CD4-positive, alpha-beta T cell treated with Interleukin-15 for 4 hours (primary cell): ENCODE measurements at places on chromosomes 3 and 15.

- DNase-seq, result no peak
Observed at GRCh38 chr3:129793942-129794310, 99.6 kb downstream of the TMCC1 start.

DNA sequence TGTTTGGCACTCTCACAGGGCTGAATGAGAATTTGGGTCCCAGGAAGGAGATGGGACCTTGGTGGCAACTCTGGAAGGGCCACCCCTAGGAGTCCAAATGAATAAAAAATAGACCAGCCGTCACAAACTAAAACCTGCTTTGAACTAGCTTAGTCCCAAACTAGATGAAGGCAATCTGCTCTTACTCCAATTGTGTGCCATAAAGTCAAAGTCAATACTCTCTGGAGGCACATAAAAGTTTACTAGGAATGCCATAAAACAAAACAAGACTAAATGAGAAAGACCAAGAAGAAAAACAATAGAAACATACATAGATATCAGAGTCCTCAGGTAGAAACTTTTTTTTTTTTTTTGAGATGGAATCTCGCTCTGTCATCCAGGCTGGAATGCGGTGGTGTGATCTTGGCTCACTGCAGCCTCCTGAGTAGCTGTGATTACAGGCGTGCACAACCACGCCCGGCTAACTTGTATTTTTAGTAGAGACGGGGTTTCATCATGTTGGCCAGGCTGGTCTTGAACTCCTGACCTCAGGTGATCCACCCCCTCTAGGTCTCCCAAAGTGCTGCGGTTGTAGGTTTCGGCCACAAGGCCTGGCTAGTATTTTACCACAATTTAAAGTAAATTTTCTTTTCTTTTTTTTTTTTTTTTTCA is 8.1 kb downstream of the GOLGA6L2 start:
- DNase-seq, result no peak

DNA sequence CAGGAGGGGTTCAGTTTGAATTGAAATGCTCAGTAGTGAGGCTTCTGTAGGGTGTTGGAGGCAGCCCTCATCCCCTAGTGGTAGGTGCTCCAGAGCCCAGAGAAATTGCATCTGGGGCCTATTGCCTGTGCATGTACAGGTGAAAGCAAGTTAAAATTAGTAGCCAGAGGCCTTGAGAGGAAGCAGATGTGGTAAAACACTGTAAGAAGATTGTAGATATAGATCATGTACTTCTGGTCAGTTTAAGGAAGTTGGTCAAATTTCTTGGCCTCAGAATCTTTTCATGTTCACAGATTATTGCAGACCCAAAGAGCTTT is 34.6 kb downstream of the IGSF10 start:
- DNase-seq, result no peak

- no peak for DNase-seq
Observed at GRCh38 chr3:13060341-13060910, 12.8 kb downstream of the IQSEC1 start.

- no peak for DNase-seq
Observed at GRCh38 chr3:112084980-112085705, 1.0 kb upstream of the C3orf52 start.

- no peak for DNase-seq
Observed at GRCh38 chr3:79184251-79184650, 583.5 kb downstream of the ROBO1 start.

GRCh38 chr15:87981969-87982368 is 274.6 kb downstream of the NTRK3 start:
- DNase-seq, result no peak

DNA sequence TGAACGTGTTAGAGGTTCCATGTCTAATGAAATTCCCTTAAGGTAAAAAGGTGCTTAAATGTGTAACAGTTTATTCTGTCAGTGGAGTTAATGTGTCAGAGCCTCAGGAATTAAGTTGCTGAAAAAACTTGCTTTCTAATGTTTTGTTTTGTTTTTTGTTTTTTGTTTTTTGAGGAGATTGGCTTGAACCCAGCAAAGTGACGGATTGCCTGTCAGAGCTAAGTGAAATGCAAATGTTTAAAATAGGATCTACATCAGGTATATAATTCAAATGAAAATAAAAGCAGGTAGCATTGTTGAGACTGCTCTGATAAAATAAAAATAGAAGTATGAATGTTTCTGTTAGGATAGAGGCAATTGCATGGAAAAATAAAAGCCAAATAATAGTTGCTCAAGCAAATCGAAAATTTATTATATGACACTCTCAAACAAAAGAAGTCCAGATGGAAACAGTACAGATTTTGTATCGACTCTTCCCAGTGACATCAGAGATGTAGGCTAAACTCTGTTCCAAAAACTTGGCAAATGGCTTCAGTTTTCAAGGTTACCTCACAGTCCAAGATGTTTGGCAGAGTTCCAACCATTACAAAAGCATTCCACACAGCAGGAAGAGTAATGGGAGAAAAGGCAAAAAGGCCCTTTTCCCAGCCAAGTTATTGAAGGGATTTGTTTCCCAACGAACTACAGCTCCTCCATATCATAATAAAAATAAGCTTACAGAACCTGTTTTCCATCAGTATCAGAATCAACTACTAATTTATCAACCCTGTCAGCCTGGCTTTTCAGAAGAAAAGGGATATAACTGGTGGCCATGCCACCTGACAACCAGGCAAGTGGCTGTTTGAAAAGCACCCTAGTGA is 291.0 kb downstream of the TBL1XR1 start:
- no peak for DNase-seq

DNA sequence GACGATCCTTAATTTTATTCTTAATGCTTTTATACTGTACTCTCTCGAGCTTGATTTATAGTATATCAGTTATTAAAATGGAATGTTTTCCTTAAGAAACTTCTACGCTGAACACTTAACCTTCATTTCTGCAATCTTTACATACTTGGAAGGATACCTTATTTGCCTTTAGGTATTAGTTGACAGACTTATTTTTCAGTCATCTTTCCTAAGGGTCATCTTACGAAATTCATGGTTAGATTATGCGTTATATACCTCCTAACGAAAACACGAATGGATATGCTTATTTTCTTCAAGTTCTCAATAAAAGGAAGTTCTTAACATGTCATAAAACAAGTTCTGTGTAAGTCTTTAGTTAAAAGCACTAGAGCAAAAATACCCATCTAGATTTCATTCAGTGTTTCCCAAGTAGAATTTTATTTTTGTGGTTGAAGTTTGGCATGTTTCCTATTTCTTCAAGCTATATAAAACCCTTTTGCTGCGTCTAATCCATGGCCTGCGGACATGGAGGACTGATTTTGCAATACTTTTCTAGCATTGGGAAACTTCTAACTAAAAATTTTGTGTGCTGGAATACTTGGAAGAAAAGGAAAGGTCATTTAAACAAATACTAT is 231.3 kb downstream of the TP63 start:
- no peak for DNase-seq

DNA sequence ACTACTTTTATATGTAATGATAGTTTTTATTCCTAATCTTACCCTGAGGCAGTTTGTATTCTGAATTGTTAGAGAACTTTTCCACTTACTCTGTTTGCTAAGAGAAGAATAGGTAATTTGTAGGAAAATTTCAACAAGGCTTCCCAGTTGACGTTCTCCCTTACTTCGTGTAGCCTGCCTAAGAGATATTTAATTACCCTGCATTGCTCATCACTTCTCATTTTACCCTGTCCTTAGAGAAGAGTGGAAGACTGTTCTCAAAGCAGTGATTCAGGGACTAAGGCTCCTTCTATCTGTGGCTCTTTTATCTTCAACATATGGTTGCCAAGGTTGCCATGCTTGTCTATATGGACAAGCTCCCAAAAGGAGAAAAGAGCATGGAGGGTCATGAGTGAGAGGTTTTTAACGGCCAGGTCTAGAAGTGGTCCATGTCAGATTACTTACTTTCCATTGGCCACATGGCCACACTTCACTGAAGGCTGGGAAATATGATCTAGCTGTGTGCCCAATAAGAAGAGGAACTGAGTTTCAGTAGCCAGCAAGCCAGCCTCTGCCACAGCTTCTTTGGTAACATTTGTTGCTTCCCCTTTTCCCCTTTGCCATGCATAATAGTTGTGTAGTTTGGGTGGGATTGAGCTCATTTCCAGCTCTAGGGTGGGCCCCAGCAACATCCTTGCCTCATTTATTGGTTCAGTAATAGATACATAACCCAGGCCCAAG is 22.1 kb downstream of the PDE8A start:
- no peak for DNase-seq

- no peak for DNase-seq
Observed at GRCh38 chr15:29266052-29266582, 3.5 kb downstream of the NSMCE3 start.

DNA sequence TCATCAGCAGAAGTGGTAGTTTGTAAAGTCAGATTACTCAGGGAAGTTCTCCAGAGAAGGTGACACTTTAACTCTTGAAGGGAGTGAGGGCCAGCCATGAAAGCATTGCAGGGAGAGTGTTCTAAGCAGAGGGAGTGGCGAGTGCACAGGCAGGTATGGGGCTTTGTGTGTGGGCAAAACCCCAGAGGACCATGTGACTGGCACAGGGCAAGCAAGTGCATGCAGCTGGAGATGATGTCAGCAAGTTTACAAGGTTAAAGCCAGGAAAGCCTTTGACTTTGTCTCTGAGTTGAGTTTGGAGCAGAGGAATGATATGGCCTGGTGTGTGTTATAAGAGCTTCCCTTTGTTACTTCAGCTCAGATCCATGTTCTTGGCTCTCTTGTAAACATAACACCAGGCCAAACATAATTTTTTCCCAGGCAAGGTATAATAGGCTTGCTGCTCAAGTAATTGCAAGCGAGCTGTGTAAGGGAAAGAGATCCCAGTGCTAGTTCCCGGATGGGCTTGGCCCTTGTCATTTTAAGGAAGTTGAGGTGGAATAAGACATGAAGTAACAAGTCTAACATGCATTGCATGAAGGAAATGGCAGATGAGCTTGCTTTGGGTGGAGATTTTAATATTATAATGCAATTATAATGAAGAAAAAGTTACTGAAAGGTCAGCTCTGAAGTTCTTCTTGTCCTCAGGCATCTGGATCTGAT is 341.1 kb upstream of the LRRC3B start:
- no peak for DNase-seq

- no peak for DNase-seq
Observed at GRCh38 chr15:70495991-70496599, 267.3 kb downstream of the UACA start.

DNA sequence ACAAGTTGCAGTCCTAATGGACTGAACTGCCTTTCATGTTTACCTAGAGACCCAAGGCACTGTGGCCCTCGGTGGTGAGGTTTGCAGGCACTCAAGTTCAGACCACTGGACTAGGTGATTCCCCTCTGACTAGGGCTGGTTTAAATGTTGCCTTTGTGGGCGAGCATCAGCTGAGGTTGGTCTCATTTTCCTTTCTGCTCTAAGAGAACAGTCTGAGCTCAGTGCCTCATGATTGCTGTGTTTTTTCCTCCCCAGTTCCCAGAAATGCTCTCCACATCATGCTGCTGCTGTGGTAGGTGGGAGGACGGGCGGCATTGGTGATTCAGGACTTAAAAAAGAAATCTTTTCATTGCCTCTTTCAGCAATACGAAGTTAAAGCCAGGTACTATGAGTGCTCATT is 237.2 kb downstream of the MBNL1 start:
- no peak for DNase-seq

- no peak for DNase-seq
Observed at GRCh38 chr3:150268426-150269391, 139.4 kb upstream of the TSC22D2 start.

DNA sequence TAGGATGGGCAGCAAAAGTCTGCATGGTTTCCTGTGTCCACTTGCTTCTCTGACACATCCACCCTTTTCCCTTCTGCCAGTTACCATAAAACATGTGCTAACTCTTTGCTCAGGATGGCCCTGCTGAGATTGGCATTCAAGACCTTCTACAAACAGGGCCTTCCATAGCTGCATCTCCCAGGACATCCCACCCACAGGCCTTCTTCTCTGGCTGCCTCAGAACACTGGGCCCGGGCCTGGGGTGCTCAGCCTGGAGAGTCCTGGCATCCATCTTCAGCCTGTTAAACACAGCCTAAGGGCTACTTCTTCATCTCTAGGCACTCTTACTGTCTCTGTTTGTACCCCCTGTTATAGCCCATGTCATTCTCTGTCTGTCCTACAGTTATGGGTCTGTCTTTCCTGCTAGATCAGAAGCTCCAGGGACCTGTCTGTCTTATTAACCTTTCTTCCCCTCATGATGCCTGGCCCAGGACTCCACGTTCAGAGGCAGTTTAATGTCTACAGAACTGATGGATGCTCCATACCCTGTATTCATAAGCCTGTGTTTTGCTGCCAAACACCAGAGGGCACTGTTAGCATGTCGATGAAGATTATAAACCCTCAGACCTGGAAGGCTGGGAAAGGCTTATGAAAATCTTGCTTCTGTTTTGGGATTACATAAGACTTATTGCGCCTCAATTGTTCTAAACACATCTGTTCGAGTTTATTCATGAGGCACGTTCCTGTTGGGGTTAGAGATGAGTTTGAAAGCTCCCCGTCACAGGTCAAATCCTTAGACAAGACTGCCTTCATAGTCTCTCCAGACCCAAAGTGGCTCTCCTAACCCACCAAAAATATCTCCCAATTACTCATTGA is 16.5 kb downstream of the SEMA3G start:
- peak; percentile 43 for DNase-seq

- DNase-seq, result no peak
Observed at GRCh38 chr3:53169045-53169831, 8.2 kb downstream of the PRKCD start.

- no peak for DNase-seq
Observed at GRCh38 chr3:134038716-134039115, 9.0 kb upstream of the SLCO2A1 start.

GRCh38 chr15:63013052-63013808 is 29.3 kb upstream of the TPM1 start:
- DNase-seq, result no peak

DNA sequence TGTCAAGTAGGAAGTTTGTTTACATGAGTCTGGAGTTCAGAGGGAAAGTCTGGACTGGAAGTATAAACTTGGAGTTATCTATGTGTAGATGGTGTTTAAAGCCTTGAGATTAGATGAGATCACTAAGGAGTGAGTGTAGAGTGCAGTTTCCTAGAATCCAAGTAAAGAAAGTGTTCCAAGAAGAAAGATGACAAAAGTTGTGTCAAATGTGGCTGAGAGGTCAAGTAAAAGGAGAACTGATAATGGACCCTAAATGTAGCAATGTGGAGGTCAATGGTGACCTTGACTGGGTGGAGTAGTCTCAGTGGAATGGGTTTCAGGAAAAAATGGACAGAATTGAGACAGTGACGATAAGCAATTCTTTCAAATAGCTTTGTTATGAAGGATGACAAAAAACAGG is 39.9 kb upstream of the ULK4 start:
- DNase-seq, result no peak

- DNase-seq, result no peak
Observed at GRCh38 chr15:61008915-61009314, 220.2 kb downstream of the RORA start.

GRCh38 chr3:62332835-62333244 is 40.5 kb downstream of the FEZF2 start:
- no peak for DNase-seq

- no peak for DNase-seq
Observed at GRCh38 chr3:75341324-75342067, 322.6 kb upstream of the FRG2C start.
